ENCODE measurements at places on chromosomes 3 and 15.

DNA sequence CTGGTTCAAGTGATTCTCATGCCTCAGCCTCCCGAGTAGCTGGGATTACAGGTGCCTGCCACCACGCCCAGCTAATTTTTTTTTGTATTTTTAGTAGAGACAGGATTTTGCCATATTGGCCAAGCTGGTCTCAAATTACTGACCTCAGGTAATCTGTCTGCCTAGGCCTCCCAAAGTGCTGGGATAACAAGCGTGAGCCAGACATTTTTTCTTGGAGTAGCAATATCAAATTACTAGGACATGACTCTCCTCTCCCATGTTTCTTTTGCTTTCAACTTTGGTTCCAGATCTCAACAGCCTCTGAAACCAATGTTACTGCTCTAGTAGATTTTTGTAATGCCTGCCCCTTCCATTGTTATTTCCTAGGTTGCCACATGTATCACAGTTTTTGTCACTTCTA is 462.0 kb downstream of the GBE1 start:
- no peak for DNase-seq

DNA sequence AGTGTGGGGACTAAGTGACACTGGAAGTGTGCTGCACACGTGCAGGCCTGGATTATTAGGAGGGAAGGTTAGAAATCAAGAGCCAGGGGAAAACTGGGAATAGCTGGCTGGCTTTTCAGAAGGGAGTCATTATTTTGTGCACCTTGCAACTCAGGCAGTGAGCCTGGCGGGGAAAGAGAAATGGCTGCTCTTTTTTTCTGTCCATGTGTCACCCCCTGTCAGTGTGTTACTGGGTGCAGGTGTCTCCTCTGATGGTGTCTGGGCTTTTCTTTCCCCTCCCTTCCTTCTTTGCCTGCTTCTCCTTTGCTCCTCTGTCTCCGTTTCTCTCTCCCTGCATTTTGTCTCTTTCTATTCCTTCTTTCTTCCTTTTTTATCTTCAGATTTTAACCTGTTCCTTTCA is 130.7 kb downstream of the APBA2 start:
- DNase-seq = no peak

- no peak for DNase-seq
These were observed 25.1 kb downstream of the SHISA5 start for GRCh38 chr3:48478626-48479555.

DNA sequence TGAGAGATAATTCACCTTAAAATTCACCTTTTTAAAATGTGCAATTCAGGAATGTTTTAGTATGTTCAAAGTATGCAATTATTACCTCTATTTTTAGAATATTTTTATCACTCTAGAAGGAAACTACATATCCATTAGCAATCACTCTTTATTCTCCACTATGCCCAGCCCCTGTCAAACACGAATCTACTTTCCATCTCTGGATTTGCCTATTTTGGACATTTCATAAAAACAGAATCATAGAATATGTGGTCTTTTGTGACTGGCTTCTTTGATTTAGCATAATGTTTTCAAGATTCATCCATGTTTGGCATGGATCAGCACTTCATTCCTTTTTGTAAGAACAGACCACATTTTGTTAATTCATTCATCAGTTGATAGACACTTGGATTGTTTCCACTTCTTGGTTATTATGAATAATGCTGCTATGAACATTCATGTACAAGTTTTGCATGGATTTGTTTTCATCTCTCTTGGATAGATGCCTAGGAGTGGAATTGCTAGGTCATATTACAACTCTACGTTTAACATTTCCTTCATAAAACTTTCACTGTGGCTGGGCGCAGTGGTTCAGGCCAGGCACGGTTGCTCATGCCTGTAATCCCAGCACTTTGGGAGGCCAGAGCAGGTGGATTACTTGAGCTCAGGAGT is 12.7 kb downstream of the HMCES start:
- no peak for DNase-seq

DNA sequence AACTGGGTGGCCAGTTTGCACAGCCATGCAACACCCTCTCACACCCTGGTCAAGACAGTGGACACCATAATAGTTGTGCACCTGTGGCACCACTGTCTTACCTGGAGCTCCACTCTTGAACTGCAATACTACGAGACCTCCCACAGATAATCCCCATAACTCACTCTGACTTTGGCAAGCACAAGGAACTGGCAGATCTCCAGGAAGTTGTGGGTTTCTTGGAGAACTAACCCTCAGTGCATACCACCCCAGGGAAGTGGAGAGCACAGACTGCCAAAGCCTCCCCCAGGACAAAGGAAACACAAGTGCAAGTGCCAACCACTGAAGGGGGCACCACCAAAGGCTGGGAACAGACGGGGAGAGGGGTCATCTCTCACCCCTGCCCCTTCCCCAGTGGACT is 318.6 kb downstream of the SUCLG2 start:
- DNase-seq = no peak

DNA sequence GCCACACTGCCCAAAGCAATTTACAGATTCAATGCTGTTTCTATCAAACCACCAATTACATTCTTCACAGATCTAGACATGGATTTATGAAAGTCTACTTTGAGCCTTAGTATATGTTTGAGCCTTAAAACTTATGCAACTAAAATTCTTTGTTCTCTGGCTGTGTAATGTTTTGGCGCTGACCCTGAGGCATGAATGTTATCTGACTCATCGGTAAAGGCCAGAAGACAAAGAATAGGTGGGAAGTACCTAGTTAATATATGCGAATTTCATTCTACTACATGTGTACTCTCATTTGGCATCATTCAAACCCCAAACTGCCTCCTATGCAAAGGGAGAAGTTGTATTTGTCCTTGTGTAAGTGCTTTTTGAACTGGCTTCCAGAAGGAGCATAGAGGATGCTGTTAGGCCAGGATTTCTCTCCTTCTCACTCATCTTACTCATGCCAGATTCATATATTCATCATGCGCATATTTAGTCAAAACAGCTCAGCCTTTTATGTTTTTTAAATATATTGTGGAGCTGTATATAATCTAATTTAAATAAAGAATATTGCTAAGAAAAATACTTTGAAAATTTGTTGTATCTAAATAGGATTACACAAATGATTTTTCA is 204.2 kb downstream of the NFKBIZ start:
- no peak for DNase-seq

DNA sequence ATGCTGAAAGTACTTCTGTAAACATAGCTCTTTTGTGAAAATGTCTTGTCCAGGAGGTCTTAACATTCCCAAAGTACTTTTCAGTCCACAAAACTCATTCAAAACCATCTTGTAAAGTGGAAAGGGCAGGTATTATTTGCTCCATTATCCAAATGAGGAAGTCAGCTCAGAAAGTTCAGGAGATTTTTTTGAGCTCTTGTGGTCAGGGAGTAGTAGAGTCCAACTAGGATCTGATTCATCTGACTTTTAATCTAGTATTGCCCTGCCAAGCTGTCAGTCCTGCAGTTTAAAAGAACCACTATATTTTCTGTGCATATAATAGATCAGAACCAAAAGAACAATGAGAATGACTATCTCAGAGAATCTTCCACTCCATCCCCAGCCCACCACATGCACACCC is 83.5 kb downstream of the FOXB1 start:
- no peak for DNase-seq

DNA sequence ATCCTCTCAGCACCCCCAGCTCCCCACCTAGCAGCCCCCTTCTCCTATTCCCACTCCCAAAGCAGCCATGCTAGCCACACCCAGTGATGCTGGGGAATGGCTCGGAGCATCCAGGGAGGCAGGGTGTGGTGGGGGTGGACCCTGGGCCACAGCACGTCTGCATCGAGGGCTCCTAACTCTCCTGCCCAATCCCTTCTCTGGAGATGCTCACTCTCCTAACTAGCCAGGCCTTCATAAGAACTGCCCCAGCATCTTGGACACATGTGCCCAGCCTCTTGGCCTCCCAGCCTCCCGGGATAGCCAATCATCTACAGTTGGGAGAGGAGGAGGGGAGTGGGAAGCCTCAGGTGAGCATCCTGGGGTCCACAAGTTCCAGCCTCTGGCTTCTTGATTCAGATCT is 2.7 kb downstream of the PCBP4 start:
- no peak for DNase-seq

DNA sequence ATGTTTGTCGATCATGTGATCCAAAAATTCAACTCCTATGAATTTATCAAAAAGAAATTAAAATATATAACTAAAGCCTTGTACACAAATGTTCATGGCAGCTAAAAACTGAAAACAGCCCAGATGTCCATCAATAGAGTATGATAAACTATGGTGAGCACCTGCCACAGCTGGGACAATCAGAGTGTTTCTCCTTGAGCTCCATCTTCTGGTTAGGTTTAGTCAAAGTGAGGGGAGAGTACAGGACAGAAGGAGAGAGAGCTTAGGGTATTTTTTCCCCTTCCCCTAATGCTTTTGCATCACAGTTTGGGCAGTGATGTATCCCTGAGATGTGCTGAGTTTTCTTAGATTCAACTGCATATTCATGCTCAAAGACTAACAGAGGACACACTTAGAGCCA is 65.5 kb downstream of the FSIP1 start:
- DNase-seq = no peak

GRCh38 chr3:56111606-56112304 is 356.5 kb downstream of the ERC2 start:
- DNase-seq = peak; percentile 36

- no peak for DNase-seq
These were observed 10.4 kb downstream of the CYP8B1 start for GRCh38 chr3:42865256-42865655.

DNA sequence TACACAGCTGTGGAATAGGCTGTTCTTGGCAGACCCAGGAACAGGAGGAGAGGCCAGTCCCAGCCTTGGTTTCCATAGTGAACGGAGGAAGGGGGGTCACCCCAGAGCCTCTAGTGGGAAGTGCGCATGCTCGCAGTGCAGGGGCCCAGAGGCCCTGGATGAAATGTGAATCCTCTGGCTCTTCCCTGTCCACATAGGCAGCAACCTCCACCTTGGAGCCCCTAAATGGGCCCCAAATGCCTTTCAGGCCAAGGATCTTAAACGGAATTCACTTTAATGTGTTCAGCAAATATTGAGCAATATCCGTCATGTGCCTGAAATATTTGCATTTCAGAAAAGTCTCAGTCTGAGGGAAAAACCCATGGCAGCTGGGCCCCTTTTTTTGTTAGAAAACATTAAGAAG is 3.3 kb upstream of the NDN start:
- DNase-seq = peak; percentile 79

GRCh38 chr3:45993421-45994027 is 2.1 kb downstream of the FYCO1 start:
- DNase-seq = no peak

DNA sequence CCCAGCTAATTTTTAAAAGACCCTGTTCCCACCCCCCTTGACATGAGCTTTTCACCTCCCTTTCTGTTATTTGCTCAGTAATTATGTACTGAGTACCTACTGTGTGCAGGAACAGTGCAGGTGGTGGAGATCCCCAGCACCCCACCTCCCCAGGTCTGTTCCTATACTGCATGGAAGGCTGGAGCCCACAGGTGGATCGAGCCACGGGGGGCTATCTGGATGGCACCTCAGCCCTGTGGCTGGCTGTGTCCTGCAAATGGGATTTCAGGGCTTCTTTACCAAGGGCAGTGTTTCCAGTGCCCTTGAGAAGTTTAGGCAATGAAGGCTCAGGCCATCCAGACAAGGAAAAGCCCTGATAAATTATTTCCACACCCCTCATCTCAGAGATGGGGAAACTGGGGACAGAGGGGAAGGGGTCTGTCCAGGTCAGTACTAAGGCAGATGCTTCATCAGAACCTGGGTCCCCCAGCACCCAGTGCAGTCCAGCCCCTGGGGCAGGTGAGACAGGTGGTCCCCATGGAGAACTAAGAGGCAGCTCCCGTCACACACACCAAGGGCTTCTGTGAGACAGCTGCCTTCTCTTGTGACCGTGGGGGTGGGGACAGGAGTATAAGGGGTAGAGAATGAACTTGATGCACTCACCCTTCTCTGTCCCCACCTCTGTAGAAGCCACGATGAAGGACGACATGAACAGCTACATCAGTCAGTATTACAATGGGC is 109.6 kb downstream of the ETFA start:
- no peak for DNase-seq

GRCh38 chr3:124263168-124263567 is 271.2 kb upstream of the ROPN1 start:
- no peak for DNase-seq

DNA sequence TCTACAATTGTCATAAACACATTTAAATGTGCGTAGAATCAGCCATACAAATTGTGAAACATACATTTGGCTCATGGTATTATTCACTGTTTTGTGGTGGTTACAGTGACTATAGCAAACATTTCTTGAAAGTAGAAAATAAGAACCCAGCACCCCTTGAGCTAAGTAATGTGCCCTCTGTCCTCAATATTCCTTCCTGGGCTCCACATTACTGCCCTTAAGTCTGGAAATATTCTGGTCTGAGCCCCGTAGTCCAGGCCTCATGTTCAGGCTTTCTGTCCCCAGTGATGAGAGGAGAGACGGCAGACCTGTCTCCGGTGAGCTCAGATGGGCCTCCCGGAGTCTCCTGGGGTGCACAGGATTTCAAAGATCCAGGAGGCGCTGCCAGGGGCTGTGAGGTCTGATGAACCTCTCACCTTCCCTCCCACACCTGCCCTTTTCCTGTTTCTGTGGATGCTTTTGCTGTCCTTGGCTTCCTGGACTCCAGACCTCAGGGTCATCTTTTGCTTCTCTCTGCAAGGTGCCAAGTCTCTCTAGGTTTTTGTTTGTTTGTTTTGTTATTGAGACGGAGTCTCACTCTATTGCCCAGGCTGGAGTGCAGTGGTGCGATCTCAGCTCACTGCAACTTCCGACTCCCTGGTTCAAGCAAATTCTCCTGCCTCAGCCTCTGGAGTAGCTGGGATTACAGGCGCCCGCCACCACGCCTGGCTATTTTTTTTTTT is 8.8 kb upstream of the MUC20 start:
- DNase-seq = no peak

DNA sequence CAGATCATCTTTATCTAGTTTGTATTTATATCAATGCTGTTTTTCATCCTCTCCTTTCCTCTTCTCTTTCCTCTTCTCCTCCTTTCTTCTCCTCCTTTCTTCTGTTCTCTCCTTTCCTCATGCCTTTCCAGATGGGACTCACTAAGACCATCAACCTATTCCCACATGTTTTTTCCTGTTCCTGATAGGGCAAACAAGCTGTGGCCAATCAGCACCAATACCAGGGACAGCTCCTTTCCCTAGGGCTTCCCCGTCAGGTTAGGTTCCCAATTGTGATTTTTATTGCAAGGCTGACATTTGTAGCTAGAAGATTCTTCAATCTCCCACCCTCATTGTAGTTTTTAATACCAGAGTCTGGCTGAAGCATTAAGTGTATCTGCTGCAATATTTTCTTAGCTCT is 76.3 kb upstream of the COL8A1 start:
- DNase-seq = peak; percentile 52

DNA sequence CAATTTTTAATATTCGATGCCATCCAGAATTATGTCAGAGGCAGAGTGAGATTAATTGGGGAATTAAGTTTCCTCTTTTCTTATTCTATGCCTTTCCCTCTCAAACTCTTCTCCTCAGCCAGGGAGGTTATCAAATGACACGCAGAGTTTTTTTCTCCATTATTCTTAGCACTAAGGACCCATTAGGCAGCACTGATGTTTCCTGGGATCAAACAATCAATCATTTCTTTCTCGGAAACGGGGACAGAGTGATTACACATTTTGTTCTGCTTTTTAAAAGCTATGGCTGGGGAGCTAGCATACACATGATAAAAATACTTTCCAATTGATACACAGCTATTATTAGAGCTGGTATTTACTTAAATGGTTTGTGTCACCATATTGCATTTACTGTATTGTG is 35.3 kb upstream of the PSMD6 start:
- DNase-seq = no peak

- DNase-seq = no peak
These were observed 127.4 kb downstream of the FOXP1 start for GRCh38 chr3:71456156-71456555.

- no peak for DNase-seq
These were observed 170.2 kb upstream of the IL12A start for GRCh38 chr3:159818399-159818798.

- DNase-seq = no peak
These were observed 20.1 kb upstream of the CD96 start for GRCh38 chr3:111521891-111522290.
